Non-pigmented ciliary epithelial cell (primary cell): ENCODE measurements at places on chromosomes 5 and 9.

DNA sequence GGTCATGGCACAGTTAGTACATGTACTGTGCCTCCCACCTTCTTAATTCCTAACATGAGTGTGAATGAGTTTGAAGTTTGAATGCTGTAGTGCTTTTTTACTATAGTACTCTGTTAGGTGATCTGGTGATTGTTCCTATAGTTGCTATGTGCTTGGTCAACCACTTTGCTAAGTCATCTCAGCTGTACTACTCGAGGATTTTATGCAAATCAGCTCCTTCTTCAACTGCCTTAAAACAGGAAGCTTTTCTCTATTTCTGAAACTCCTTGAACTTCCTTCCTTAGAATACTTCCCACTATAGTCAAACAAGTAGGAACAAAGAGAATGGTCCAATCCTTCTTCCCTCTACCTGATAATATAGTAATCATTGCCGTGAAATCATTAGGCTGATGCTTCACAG, 219.6 kb downstream of the CTNND2 start:
- no peak for DNase-seq

DNA sequence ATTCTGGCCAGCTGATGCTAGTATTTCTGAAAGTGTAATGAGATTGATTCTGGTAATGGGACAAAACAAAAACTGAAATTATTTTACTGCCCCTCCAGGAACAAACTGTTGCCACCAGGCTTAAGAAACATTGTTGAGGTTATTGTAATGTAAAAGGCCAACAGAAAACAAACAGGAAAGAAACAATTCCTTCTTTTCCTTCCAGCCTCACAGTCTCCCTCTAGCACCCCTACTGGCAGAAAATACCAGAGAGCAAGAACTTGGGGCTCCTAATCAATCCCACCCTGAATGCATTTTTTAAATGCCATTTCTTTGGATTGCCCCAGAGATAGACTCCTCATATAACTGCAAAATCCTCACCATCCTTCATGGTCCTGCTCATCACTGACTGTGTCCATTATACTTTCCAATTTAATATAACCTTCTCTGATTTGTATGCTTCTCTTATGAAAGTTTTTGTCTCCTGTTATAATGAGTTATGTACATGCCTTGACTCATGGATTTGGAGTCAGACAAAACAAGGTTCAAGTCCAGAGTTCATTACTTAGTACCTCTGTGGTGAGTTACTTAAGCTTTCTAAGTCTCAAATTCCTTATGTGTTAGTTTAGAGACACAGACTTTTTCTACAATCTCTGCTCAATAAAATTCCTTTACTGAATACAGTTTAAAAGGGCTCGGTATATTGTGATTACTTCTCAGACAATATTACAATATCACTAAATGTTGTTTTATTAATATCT, 157.9 kb upstream of the FBN2 start:
- no peak for DNase-seq

GRCh38 chr9:21428235-21428634, 12.0 kb upstream of the IFNA1 start:
- no peak for DNase-seq

DNA sequence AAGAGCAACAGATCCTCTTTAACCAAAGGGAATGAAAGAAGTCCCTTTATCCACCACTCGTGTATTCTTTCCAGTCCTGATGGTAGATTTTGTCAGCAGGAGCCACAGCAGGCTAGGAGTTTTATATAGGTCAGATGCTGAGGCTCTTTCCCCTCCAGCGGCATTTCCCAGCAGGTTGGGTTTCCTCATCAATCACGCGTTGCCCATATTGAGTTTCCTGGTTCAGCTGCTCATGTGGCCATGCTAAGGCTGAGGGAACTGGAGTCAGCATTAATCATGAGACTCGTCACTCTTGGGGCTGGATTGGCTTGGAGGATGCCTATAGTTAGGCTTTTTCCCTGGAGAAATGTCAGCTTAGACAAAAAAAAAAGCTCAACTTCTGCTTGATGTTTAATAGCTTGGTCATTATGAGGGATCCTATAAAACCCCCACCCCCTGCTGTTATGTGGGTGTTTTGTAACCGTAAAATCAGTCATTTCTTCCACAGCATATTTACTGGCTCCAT, 193.4 kb upstream of the GAS1 start:
- no peak for DNase-seq

DNA sequence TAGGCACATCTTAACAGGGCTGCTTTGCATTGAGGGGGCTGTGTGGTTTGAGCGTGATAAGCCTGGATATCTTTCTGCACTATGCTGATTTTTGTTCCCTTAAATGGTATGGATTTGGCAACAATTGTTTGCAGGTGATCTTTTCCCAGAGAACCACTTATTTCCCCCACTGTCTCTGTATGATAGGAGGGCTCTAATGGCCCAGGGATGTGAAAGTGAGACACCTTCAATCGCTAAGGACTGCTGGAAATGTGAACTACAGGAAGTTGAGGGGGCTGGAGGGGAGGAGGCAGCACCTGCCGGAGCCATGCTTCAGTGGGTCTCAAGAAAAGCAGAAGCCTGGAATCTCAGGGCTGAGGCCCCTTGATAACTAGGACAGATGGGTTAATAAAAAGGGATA, 29.4 kb downstream of the SYK start:
- no peak for DNase-seq

DNA sequence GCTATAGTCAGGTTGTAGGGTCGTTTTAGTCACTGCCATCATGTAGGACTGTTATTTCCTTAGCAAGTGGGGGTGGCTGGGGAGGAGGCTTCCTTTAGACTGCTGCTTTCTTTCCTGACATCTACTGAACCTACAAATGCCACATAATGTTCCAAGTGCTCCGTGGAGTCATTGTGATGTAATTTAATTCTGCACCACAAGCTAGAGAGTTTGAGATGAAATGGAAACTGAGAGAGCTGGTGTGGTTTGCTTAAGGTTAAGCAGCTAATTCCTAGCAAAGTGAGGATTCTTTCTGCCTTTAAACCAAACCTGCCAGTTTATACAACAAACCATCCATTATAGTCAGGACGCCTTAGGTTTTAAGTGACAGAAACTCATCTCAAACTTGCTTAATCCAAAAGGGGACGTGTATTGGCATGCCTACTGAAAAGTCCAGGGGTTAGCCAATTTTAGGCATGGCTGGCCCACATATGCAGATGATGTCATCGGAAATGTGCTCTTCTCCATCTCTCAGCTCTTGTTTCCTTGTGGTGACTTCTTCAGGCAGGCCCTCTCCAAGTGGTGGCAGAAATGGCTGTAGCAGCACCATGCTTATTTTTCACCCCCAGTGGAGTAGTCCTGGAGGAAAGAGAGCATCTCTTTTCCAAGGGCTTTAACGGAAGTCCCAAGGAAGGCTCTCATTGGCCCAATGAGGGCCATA, 30.5 kb downstream of the ZNF618 start:
- DNase-seq, result no peak

DNA sequence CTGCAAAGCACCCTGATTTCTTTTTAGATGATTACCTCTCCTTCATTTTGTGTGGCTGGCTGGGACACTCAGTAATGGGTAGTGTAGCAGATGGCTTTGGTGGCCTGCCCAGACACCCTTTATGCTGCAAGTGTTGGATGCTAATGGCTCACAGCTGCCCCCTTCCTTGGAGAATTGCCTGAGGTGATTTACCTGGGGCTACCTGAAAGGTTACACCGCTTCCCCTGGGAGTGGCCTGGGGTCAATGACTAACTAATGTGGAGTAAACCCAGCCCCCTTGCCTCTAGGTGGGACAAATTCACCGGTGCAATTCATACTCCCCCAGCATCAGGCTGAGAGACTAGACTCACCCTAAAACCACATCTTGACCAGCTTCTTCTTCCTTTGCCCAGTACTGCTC, 23.5 kb upstream of the HAND1 start:
- DNase-seq, result no peak

GRCh38 chr5:172605466-172605865, 35.6 kb upstream of the NEURL1B start:
- DNase-seq, result no peak

DNA sequence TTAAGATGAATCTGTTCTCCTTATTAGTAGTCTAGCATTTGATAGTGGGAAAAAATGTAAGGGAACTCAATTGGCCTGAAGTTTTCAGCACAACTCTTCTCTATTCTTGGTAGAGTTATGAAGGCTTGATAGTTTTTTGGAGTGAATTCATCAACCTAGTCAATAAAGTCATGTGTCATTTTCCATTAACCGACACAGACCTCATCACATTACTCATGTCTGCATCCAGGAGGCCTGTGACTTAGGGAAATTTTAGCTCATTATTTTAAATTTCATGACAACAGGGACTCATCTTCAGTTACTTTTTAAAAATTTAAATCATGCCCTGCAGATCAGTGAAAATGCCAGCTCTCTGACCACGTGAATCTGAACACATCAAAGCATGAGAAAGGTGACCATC, 63.3 kb downstream of the ADAMTS16 start:
- DNase-seq, result no peak

DNA sequence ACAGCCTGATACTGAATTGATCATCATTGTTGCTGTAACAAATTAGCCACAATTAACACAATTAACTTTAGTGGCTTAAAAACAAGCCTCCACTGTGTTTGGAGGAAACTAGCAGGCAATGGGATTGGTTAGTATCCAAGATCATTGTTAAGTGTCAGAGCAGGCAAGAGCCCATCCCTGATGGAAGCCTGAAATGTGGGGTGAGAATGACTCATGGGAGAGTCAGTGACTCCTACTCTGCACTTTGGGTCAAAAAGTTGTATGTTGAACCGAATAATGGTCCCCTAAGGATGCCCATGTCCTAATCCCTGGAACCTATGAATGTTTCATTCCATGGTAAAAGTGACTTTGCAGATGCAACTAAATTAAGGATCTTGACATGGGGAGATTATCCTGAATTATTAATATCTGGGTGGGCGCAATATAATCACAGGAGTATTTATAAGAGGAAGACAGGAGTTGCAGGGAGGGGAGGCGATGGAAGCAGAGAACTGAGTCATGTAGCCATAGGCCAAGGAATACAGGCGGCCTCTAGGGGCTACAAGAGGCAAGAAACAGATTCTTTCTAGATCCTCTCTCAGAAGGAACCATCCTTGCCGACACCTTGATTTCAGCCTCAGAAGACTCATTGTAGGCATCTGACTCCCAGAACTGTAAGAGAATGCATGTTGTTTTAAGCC, 28.8 kb downstream of the ALG2 start:
- DNase-seq, result no peak

DNA sequence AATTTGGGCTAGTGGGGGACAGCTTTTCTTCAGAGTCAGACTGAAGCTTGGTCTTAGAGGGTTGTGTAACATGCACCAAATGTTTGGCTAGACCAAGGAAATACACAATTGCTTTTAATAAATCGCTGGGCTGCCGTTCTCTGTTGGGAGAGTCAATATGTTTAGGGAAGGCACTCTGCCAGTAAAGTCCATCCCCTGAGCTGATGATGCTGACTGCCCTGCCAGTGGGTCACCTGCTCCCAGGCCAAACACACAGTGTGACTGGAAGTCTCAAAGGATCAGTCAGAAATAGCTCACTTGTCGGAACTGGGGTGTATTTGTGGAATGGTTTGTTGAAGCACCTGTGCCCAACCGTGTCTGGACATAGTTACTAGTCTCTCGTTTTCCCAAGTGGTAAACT, 17.9 kb upstream of the ZNF474 start:
- DNase-seq, result no peak

DNA sequence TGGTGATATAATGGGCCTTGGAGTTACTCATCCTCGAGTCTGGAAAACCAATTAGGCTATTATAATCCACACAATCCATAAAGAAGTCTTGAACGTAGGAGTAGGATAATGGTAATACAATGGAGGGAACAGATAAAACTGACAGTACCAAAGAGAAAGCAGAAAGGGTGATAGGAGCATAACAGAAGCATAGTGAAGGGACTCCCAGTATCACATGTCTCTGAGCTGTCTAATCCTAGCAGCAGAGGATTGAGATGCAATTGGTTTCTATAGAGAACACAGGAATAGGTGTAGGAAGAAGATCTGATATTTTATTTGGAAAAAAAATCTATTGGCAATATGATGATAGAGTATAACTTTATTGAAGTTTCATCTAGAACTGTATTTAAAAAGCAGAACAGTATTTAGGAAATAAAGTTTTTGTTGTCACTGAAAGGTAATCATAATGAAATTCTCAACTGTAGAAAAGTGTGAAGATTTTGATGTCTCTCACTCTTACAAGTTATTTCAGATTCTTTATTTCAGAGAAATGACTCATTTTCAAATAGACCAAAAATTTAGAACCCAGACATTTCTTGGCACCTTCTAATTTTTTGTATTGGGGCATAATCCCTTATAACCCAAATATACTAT, 25.4 kb downstream of the SRFBP1 start:
- no peak for DNase-seq

DNA sequence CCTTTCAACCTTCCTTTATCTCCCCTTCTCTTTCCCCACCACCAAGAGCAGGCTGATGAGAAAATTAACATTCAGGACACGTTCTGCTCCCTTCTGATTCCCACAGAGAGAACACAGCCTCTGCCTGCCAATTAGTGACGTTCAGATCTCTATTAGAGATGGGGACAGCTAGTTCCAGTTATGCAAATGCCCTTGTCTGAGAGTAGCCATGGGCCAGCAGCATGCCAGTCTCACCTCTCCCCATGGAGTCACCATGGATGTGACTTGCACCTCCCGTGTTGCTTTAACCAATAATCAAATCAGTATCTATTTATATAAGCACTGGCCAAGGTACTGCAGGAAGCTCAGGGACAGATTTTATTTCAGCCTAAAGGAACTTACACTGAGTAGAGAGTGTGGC, 61.3 kb downstream of the KCNIP1 start:
- no peak for DNase-seq

DNA sequence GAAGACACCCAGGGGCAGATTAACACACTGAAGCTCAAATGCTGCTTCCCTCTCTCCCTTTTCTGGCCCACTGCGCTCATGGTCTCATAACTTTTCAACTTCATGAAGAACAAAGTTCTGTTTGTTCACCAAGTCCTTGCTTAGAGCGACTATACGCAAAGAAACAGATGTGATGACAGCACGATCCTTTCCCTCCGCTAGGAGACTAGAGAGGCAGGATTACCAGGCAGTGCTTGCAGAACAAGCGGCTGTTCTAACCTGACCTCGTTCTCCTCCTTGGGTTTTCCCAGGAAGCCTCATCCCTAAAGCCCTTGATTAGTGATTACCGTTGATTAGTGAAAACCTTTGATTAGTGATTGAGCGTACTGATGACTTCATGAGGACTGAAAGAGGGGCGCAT, 649.9 kb downstream of the IRX1 start:
- DNase-seq, result no peak

DNA sequence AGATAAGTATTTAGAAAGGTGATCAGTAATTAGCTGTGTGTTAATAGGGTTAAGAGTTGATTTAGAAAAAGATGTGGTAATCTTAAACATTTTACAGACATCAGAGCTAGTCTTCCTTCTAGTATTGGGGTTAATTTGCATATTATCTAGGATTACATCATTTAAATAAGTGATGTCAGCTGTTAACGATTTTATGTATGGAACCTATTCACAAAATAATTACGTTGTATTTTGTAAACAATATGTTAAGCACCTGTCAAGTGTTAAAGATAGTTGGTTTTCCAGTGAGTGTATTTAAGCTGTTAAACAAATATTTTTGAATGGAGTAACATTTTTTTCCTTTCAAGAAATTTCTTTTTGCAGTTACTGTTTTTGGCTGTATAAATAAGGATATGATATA, 2.2 kb downstream of the DCP2 start:
- no peak for DNase-seq
